ENCODE measurements at places on chromosomes 2 and 18.
A peak's percentile ranks its signal among the peaks of the same experiment; 100 is the strongest.

DNA sequence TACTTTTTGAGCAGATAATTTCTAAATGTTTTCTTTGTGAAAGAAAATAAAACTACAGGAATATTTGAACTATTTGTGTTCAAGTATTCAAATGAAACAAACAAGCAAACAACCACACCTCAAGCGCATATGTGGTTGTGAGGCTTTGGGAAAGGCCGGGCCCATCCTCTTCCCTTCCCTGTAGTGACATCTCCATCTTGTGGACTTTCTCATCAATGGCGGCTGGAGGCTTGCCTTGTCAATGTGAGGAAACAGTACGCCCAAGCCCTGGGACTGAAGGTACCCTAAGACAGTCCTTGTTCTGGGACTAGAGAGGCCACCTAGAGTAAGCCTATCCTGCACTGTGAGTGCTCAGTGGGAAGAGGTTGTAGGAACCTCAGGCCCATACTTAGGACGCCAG is 166.8 kb downstream of the TPGS2 start:
- DNase-seq = no peak

- no peak for DNase-seq
Measured at GRCh38 chr2:105553538-105554196, 154.8 kb upstream of the FHL2 start.

DNA sequence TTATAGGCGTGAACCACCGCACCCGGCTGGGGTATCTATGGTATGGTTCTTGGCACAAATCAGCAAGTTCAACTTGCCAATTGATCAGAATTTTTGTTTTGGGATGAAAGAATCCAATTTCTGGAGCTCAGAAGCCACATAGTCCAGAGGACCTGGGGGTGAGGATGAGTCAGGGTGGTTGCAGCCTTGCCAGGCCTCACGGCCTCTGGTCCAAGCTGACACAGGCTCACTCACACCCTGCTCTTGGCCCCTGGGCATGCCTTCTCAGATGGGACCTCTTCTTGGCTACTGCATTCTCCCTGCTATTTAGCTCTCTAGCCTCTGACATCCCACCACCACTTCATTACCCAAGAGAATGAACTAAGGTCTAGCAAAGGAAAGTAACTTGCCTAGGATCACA is 16.3 kb downstream of the CAPG start:
- no peak for DNase-seq

GRCh38 chr2:33712674-33713073 is 113.6 kb upstream of the FAM98A start:
- no peak for DNase-seq

GRCh38 chr2:25165992-25166875 is 2.1 kb downstream of the POMC start:
- peak; percentile 61 for DNase-seq

DNA sequence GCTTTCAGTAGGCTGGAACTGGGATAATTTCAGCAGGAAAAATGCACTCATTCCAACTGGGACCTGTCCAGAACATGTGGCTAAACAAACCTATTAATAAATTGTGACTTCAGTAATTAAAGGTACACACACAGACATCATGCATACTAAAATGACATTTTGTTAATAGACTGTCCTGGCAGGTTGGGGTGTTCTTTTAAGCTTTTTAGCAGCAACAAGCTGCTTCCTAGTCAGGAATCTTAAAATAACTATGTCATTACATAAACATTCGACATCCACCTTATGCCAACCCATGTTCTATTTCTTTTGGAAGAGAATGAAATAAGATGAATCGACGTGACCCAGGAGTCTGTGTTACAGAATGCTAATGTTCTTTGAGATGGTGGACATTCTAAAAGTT is 435.7 kb downstream of the TXNL1 start:
- DNase-seq = no peak

- DNase-seq = no peak
Measured at GRCh38 chr18:37428288-37428974, 137.2 kb downstream of the CELF4 start.

- DNase-seq = no peak
Measured at GRCh38 chr2:223697892-223698645, 95.9 kb upstream of the SCG2 start.

GRCh38 chr18:79530821-79531220 is 135.1 kb downstream of the NFATC1 start:
- no peak for DNase-seq

- no peak for DNase-seq
Measured at GRCh38 chr2:105808423-105809096, 63.8 kb downstream of the NCK2 start.

DNA sequence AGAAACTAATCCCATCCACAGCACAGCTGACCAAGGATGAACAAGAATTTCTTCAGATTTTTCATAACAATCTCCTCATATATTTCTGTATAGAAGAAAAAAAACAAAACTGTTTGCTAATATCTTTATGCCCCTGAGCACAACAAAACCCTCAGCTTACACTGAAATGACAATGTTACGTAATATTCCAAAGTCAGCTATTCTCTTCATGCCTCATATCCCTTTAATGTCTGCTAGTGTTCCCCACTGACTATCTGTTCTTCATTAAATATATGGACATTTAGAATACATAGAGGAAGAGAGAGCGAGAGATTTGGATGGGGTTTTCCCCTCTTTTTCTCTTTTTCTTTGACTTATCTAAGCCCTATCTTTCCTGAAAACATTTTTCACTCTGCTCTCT is 87.9 kb upstream of the GULP1 start:
- DNase-seq = no peak

DNA sequence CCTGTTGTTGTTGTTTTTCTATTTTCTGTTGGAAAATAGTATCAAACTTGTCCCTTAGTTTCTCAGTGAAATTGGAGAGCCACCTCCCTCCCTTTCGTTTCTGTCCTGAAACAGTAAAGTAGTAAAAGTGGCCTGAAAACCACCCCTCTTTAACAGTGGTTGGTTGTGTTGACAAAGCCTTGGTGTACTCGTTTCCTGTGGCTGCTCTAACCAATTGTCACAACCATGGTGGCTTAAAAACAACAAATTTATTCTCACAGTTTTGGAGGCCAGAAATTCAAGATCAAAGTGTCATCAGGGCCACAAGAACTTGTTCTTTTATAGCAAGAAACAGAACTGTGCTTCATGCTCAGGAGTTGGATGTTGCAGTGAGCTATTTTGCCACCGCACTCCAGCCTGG is 4.0 kb upstream of the DYSF start:
- DNase-seq = no peak

DNA sequence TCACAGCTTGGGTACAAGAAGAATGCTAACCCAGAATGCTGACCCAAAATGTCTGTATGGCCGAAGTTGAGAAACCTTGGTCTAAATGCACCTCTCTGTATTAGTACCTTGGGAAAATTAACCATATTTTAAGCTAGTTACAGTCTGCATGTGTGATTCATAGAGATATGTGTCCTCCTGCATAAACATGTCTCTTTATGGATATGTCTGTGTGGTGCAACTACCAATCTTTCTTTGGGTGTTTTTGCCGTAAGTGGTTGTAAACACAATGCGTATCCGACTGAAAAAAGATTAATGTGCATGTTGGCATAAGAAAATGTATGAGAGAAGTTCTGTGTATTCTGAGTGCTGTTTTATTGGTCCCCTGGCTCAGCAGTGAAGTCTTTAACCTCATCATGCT is 54.2 kb upstream of the GAREM2 start:
- DNase-seq = no peak

Data from NCI-H1436 (cell line).